ENCODE measurements at places on chromosomes 7 and 10. TPM values are rescaled to one million over a fixed set of nuclear protein-coding genes. Genes with fewer than 3 reads are reported as not detected.
A peak's percentile ranks its signal among the peaks of the same experiment; 100 is the strongest.

Gene AGAP5
- polyA plus RNA-seq, result 1.8 TPM

DNA sequence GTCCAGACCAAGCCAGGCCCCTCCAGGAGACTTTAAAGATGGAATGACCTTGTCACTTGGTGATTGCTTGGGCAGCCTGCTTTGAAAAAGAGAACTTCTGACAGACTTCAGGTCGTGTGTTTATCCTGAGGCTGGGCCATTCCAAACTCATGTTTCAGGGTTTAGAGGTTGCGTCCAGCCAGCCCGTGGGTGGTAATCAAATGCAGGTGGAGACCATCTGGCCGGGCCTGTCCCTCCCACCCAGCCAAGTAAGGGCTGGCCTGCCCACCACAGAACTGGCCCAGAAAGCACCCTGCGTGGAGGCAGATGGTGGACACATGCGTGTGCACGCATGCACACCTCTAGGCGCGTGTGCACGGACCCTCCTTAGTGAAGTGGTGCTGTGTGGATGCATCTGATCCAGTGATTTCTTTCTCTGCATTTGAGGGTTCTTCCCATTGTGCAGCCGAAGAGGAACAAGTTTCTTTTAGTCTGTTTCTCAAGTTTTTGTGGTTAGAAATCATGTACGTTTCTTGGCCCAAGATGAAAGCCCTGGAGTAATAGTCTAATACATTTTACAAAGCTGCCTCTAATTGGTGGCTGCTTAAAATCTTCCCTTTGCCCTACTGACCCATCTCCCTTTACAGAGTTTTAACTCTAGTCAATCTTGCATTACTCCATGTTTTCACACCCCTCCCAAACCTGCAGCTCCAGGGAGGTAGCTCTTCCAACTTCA, 43.0 kb downstream of the SUFU start:
- H3K4me3 ChIP-seq, result no peak overlapping the region
- H3K27me3 ChIP-seq, result no peaks in the 10 kb centered on the region
- peaks cover 19% of the 10 kb centered on the region for H3K36me3 ChIP-seq
- no peak for DNase-seq
- no peak overlapping the region for H3K27ac ChIP-seq

- peaks cover 49% of the 10 kb centered on the region for H3K4me1 ChIP-seq
- H3K27me3 ChIP-seq, result no peaks in the 10 kb centered on the region
- no peak overlapping the region for H3K4me3 ChIP-seq
- H3K36me3 ChIP-seq, result no peaks in the 10 kb centered on the region
Observed at GRCh38 chr10:99784016-99784726, 1.7 kb downstream of the ABCC2 start.

Gene SLC18A3
- polyA plus RNA-seq, result 0.20 TPM

- no peaks in the 10 kb centered on the region for H3K4me1 ChIP-seq
- H3K27ac ChIP-seq, result no peak overlapping the region
- no peak overlapping the region for H3K4me3 ChIP-seq
- DNase-seq, result peak; percentile 8
- no peaks in the 10 kb centered on the region for H3K36me3 ChIP-seq
Observed at GRCh38 chr7:12385364-12385786, 18.3 kb downstream of the VWDE start.

- no peak for DNase-seq
- H3K27ac ChIP-seq, result no peak overlapping the region
- no peaks in the 10 kb centered on the region for H3K36me3 ChIP-seq
- no peak overlapping the region for H3K4me3 ChIP-seq
Observed at GRCh38 chr10:12643279-12643678, 293.9 kb downstream of the CAMK1D start.

DNA sequence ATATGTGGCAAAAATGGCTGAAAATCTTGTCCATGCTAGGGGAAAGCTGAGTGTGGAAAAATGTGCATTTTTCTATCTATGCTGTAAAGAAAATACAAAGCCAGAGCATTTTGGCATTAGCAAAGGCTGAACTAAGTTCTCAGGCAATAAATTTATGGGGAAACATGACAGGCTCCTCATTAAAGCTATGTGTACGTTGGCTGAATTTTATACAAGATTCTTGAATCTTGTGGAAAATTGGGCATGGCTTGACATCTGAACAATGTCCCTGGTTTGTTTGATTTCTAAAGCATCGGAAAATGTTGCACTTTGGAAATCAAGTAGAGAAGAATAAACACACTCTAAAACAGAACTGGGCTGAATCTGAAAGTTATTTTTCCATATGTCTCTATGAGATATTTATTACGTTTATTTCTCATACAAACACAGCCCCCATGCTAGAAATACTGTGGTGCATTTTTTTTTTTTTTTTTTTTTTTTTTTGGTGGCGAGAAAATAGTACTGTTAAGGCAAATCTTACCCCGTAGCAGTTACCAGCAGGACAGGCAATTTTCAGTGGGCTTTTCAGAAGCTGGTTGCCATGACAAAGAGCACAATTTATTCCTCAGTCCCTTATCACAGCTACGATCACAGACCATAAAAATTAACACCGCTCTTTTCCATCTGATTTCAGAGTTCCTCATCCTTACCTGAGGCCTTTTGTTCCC, 16.9 kb downstream of the CPA1 start:
- no peaks in the 10 kb centered on the region for H3K27me3 ChIP-seq
- no peaks in the 10 kb centered on the region for H3K4me1 ChIP-seq
- no peak overlapping the region for H3K27ac ChIP-seq
- peak; percentile 70 for DNase-seq
- peaks cover 11% of the 10 kb centered on the region for H3K36me3 ChIP-seq
- H3K4me3 ChIP-seq, result no peak overlapping the region

- no peak overlapping the region for H3K27ac ChIP-seq
- no peak overlapping the region for H3K4me3 ChIP-seq
- H3K4me1 ChIP-seq, result peaks cover 34% of the 10 kb centered on the region
- no peak for DNase-seq
Observed at GRCh38 chr10:103654925-103655324, 161.4 kb downstream of the NEURL1 start.

Gene POLR3A
- polyA plus RNA-seq, result 2.1 TPM

- H3K27ac ChIP-seq, result no peak overlapping the region
- H3K4me3 ChIP-seq, result no peak overlapping the region
- H3K4me1 ChIP-seq, result peaks cover 65% of the 10 kb centered on the region
- H3K36me3 ChIP-seq, result peaks cover 7% of the 10 kb centered on the region
- H3K27me3 ChIP-seq, result no peaks in the 10 kb centered on the region
Observed at GRCh38 chr7:152341039-152341913, 94.5 kb downstream of the KMT2C start.

DNA sequence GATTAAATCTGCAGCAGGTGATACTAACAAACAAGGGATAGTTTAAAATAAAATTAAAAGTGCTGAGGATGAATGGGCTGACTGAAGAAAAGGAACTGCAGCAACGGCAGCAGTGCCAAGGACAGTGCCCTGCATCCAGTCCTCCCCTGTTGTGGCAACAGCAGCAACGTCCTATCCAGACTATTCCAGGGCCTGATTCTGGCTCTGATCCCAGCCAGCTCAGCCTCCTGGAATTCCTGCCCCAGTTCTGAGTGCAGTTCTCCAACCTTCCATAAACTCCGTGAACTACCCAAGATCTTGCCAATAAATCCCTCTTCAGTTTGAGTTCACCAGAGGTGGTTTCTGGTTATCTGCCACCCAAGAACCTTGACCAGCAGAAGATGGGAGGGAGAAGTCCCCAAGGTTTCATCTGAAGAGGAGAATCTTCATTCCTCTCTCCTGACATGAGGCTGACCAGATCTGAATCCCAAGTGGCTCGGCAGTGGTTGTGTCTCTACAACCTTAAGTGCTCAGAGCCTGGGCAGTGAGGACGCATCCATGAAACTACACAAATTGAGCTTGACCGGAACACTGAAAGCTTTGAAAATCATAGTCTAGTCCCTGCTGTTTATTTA, 115.8 kb downstream of the SORBS1 start:
- no peaks in the 10 kb centered on the region for H3K27me3 ChIP-seq
- peak; percentile 74 for DNase-seq
- H3K27ac ChIP-seq, result peak overlapping the region; percentile 74
- H3K4me3 ChIP-seq, result no peak overlapping the region
- H3K4me1 ChIP-seq, result peaks cover 82% of the 10 kb centered on the region
- H3K36me3 ChIP-seq, result no peaks in the 10 kb centered on the region

- DNase-seq, result no peak
- H3K27ac ChIP-seq, result no peak overlapping the region
- no peaks in the 10 kb centered on the region for H3K36me3 ChIP-seq
- H3K4me1 ChIP-seq, result no peaks in the 10 kb centered on the region
- no peak overlapping the region for H3K4me3 ChIP-seq
- H3K27me3 ChIP-seq, result no peaks in the 10 kb centered on the region
Observed at GRCh38 chr10:132906836-132907235, 35.5 kb downstream of the CFAP46 start.

- no peaks in the 10 kb centered on the region for H3K36me3 ChIP-seq
- no peak overlapping the region for H3K4me3 ChIP-seq
Observed at GRCh38 chr10:87613751-87614150, 45.9 kb upstream of the PAPSS2 start.

Gene LIPM
- polyA plus RNA-seq, result not detected
